ENCODE measurements at places on chromosomes 4 and X. TPM values are rescaled to one million over a fixed set of nuclear protein-coding genes. Genes with fewer than 3 reads are reported as not detected.

FAM9B gene
- total RNA-seq, result 0.44 TPM

HSPA4L gene
- total RNA-seq, result 3.0 TPM

SFRP2 gene
- total RNA-seq, result 39.5 TPM

DNA sequence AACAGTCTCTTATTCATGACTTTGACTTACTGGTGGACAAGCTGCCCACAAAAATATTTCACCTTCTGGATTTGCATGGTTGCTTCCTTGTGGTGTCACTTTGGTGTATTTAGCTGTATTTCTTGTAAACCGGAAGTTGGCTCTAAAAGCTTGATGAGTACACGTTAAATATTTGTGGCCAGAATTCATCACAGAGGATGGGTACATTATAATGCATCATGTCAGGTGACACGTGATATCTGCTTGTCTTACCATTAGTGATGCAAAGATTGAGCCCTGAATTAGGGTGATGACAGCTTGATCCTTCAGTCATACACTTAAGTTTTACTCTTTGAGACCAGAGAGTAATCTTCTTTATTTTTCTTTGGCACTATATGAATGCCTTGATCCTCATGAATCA, 188.3 kb upstream of the RPS6KA3 start:
- H3K4me3 ChIP-seq, result no peak overlapping the region
- H3K36me3 ChIP-seq, result no peaks in the 10 kb centered on the region
- no peaks in the 10 kb centered on the region for H3K27me3 ChIP-seq
- DNase-seq, result no peak
- H3K4me1 ChIP-seq, result no peaks in the 10 kb centered on the region
- H3K27ac ChIP-seq, result no peak overlapping the region

- H3K36me3 ChIP-seq, result no peaks in the 10 kb centered on the region
- H3K4me3 ChIP-seq, result peak overlapping the region; percentile 1
- H3K27me3 ChIP-seq, result no peaks in the 10 kb centered on the region
- no peaks in the 10 kb centered on the region for H3K4me1 ChIP-seq
- peak overlapping the region; percentile 46 for H3K27ac ChIP-seq
- DNase-seq, result peak; percentile 78
Measured at GRCh38 chr4:153022241-153022715, 86.2 kb downstream of the FHDC1 start.

DNA sequence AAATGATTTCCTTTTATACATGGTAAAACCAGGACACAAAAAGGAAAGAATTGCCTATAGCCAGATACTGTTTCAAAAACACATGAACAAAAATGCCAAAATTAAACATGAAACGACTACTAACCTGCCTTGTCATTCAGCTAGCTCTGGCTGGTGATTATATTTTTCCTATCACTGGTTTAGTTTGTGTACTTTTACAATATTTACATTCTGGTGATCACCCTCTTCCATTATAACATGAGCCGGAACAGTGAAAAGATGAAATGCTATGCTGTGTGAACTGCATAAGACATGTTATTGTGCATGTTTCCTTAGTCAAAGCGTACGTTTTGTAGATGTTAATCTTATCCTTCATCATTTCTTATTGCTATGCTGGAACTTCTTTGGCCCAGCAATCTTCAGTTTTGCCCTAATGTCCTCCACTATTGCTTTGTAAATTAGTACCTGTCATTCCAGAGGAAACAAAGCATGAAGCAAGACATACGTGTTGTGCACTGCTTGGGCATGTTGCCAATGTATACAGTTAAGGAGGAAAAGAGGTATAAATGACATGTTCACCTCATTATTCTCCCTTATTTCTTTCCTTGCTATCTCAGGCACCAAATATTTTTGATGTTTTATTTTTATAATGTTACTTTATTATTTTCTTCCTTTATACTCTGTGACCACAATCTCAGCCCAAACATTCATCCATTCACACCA, 386.3 kb downstream of the ARHGAP24 start:
- H3K36me3 ChIP-seq, result no peaks in the 10 kb centered on the region
- DNase-seq, result no peak
- H3K27ac ChIP-seq, result no peak overlapping the region
- H3K27me3 ChIP-seq, result no peaks in the 10 kb centered on the region

- H3K4me1 ChIP-seq, result no peaks in the 10 kb centered on the region
- H3K27me3 ChIP-seq, result no peaks in the 10 kb centered on the region
- no peak overlapping the region for H3K27ac ChIP-seq
- no peaks in the 10 kb centered on the region for H3K36me3 ChIP-seq
- H3K4me3 ChIP-seq, result no peak overlapping the region
- DNase-seq, result no peak
Measured at GRCh38 chr4:109266891-109267290, 35.6 kb downstream of the COL25A1 start.

- H3K4me1 ChIP-seq, result no peaks in the 10 kb centered on the region
- no peak overlapping the region for H3K4me3 ChIP-seq
- no peaks in the 10 kb centered on the region for H3K27me3 ChIP-seq
- no peak overlapping the region for H3K27ac ChIP-seq
Measured at GRCh38 chr4:125097729-125098128, 217.0 kb upstream of the FAT4 start.

DNA sequence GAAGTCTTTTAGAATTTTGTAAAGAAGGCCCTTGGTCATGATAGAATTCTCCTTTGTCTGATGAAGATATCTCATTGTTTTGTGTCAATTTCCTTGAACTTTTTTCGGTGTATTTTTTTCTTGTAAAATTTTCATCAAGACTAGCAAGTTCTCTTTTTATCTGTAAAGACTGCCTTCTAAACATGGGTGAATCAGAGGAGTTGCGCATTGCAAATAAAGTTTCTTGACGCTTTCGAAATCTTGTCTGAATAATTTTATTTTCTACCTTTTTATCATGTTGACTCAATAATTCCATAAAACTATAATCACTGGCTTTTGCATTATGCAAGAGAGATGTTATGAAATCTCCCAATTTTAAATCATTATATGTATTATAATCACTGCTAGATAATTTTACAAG, 66.2 kb downstream of the NCAPG start:
- no peaks in the 10 kb centered on the region for H3K27me3 ChIP-seq
- no peak overlapping the region for H3K27ac ChIP-seq
